Activated T-helper 2 cell treated with anti-CD3 and anti-CD28 coated beads, Interferon-gamma antibody, Interleukin-2, Interleukin-4, amounts not matched to agents 10 μg/mL and 5 μg/mL and 100 μg/mL, durations not matched to agents 14 hours and 24 hours and 36 hours (primary cell): ENCODE measurements at places on chromosomes 12 and 14. TPM values are rescaled to one million over a fixed set of nuclear protein-coding genes. Genes with fewer than 3 reads are reported as not detected.
A peak's percentile ranks its signal among the peaks of the same experiment; 100 is the strongest.

The PLD4 gene
- total RNA-seq: 0.16 and 0.23 TPM in 2 replicates

The COCH gene
- total RNA-seq: 1.7 and 1.9 TPM in 2 replicates

The MRPL52 gene
- 173 and 175 TPM in 2 replicates for total RNA-seq

The ZC2HC1C gene
- total RNA-seq: 0.94 and 1.5 TPM in 2 replicates

The HOXC11 gene
- total RNA-seq: not detected in 2 replicates

The KLRC3 gene
- total RNA-seq: not detected in 2 replicates

- no peaks in the 10 kb centered on the region for H3K27me3 ChIP-seq
- peaks cover 64% of the 10 kb centered on the region for H3K36me3 ChIP-seq
- H3K4me3 ChIP-seq: no peak overlapping the region
These were observed 48.3 kb downstream of the SFSWAP start for GRCh38 chr12:131759176-131759575.

DNA sequence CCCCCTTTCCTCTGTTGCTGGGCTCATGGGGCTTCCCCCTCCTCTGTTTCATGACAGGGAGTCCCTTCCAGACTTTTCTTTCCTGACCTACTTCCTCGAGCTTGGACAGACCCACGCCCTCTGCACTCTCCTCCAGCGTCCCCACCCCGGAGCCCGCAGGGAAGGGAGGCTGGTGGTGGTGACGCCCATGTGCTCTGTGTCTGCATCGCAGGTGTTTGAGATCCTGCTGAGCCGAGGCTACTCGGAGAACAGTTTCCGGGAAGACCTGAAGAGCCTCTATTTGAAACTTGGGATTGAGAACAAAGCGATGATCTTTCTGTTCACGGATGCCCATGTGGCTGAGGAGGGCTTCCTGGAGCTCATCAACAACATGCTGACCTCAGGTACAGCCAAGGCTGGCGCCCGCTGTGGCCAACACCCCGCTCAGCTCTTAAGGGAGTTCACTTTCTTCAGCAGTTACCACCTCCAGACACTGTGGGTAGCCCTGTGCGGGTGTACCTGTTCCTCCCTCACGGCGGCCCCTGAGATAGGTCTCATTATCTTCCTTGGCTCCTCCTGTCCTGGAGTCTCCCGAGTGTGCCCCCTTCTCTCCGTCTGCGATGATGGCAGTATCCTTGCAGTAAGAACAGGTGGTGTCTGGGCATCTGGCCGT is 85.6 kb downstream of the CCDC92 start:
- peaks cover 3% of the 10 kb centered on the region for H3K27me3 ChIP-seq
- no peaks in the 10 kb centered on the region for H3K4me1 ChIP-seq
- DNase-seq: no peak
- no peak overlapping the region for H3K4me3 ChIP-seq
- H3K36me3 ChIP-seq: no peaks in the 10 kb centered on the region
- H3K27ac ChIP-seq: no peak overlapping the region

DNA sequence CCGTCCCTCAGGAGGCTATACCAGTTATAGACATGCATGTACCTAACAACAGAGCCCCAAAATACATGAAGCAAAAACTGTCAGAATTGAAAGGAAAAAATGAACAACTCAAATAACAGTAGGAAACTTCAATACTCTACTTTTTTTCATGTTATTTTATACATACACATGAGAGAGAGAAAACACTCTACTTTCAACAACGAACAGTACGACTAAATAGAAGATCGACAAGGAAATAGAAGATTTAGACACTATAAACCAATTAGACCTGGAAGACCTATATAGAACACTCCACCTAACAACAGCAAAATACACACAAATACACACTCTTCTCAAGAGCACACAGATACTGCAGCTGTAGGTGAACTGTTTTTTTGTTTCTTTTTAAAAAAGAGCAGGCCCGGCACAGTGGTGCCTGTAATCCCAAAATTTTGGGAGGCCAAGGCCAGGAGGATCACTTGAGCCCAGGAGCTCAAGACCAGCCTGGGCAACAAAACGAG is 34.7 kb upstream of the PNMA1 start:
- H3K36me3 ChIP-seq: peaks cover 20% of the 10 kb centered on the region
- peaks cover 88% of the 10 kb centered on the region for H3K4me1 ChIP-seq
- DNase-seq: no peak
- H3K27ac ChIP-seq: peak overlapping the region; percentile 21

DNA sequence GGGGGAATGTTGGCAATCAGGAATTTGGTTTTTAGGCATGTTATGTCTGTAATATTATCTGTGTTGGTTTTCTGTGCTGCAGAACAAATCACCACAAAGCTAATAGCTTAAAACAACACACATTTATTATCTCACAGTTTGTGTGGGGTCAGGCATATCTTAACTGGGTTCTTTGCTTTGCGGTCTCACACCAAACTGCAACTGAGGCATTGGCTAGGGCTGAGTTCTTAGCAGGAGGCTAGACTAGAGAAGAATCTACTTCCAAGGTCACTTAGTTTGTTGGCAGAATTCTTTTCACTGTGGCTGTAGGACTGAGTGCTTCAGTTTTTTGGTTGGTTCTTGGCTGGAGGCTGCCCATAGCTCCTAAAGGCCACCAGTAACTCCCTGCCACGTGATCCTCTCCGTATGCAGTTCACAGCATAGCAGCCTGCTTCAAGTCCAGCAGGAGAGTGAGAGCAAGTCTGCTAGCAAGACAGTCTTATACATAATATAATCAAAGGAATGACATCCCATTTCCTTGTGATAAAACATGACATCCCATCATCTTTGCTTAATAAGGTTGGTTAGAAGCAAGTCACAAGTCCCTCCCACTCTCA is 21.6 kb downstream of the ATF1 start:
- peaks cover 41% of the 10 kb centered on the region for H3K36me3 ChIP-seq
- no peak overlapping the region for H3K27ac ChIP-seq
- no peaks in the 10 kb centered on the region for H3K27me3 ChIP-seq
- DNase-seq: no peak

DNA sequence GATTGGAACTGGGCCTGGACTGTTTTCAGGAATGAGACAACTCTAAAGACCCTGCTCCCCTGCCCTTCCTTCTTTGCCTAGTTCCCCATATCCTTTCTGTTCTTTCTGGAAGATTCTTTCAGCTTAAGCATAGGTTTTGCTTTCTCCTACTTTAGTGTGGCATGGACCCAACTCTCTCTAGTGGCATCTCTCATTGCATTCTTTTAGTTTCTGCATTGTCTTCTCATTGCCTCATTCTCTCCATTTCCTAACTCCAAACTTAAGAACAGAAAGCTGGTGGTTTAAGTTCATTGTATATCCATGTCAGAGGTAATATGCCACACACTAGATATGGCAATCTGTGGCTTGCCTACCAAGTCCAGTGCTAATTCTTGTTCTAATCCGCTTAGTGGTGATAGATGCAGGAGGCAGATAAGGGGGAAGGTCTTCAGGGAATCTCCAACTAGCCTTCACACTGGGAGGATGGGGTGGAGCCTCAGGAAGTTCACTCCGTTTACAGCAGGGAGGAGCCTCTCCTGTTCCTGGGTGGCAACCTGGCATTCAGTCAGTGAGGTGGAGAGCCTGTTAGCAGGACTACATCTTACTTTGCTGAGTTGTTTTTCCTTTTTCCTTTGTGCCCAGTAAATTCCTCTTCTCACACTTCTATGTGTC is 165.1 kb upstream of the LMNTD1 start:
- H3K36me3 ChIP-seq: no peaks in the 10 kb centered on the region
- no peak overlapping the region for H3K4me3 ChIP-seq
- no peaks in the 10 kb centered on the region for H3K4me1 ChIP-seq
- H3K27ac ChIP-seq: no peak overlapping the region
- H3K27me3 ChIP-seq: peaks cover 9% of the 10 kb centered on the region

DNA sequence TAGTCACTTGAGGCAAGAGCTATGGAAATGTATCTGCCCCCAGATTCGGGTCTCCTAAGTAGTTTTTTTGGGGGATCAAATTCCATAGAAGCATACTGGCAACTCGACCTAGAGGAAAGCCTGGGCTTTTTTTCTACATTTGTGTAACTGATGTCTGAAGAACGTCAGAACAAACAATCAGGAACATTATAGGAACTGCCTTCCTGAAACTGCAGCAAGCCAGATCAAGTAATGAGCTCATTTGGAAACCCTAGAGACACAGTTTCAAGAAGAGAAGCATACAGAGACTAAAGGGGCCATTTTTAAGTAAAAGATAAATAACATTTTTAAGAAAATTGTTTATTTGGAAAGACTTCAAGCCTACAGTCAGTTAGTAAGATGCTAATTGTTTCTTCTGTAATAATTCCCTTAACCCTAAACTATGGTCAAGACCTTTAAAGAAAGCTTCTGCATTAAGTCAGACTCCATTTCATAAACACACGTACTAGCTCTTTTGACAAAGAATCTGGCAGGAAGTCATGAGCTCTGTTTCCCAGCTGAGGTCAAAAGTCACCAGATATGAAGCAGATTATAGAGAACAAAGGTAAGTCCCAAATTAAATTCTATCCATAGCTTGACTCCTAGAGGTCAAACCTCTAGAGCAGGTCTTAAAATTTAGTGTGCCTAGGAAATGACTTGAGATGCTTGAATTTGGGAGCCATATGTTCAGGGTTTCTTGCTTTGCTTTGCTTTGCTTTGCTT is 112.8 kb downstream of the EGLN3 start:
- DNase-seq: no peak
- H3K4me3 ChIP-seq: no peak overlapping the region
- H3K27me3 ChIP-seq: peaks cover 1% of the 10 kb centered on the region

GRCh38 chr14:89175881-89176799 is 240.9 kb downstream of the FOXN3 start:
- no peaks in the 10 kb centered on the region for H3K27me3 ChIP-seq
- no peak overlapping the region for H3K4me3 ChIP-seq
- H3K36me3 ChIP-seq: peaks cover 57% of the 10 kb centered on the region
- H3K27ac ChIP-seq: no peak overlapping the region
- H3K4me1 ChIP-seq: peaks cover 4% of the 10 kb centered on the region

DNA sequence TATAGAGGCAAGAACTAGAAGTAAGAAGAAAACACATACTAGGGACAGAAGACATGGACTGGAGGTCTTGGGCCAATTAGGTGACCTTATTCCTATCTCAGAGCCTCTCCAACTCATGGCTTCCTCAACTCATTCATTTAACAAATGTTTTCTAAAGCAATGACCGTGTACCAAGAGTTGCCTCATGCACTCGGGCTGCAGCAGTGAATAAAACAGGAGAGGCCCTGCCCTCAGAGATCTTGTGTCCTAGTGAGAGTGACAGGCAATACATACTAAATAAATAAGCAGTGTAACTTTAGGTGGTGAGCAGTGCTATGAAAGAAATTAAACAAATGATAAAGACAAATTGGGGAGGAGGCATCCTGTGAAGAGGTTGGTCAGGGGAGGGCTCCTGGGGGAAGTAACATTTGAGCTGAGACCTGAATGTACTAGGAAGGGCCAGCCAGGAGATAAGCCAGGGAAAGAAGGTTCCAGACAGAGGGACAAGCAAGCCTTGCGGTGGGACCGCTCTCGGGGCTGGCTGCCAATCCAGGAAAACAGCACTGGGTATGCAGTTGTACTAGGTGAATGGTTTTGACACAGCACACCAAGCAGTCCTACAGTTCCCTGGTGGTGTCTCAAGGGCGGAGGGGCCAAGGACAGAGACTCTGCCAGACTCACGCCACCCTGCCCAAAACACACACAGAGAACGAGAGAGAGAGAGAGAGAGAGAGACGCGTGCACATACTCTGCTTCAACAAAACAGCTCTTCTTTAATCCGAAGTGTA is 1.3 kb downstream of the NINJ2 start:
- H3K27ac ChIP-seq: no peak overlapping the region
- DNase-seq: no peak
- no peak overlapping the region for H3K4me3 ChIP-seq

DNA sequence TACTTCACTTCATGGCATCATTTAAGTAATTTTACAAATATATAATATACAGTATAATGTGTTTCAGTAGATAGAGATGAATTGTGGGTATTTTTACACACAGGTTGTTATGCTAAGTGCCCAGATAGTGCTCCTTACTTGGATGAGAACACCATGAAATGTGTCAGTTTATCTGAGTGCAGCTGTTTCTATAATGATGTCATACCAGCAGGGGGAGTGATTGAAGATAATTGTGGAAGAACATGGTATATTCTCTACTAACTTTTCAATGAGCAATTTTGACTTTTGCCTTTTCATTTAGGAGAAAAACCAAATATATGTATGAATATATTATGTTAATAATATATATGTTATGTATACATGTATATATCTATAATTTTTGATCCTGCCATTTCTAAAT is 221.6 kb downstream of the LRRK2 start:
- no peaks in the 10 kb centered on the region for H3K4me1 ChIP-seq
- H3K4me3 ChIP-seq: no peak overlapping the region
- H3K27ac ChIP-seq: no peak overlapping the region
- no peaks in the 10 kb centered on the region for H3K36me3 ChIP-seq

DNA sequence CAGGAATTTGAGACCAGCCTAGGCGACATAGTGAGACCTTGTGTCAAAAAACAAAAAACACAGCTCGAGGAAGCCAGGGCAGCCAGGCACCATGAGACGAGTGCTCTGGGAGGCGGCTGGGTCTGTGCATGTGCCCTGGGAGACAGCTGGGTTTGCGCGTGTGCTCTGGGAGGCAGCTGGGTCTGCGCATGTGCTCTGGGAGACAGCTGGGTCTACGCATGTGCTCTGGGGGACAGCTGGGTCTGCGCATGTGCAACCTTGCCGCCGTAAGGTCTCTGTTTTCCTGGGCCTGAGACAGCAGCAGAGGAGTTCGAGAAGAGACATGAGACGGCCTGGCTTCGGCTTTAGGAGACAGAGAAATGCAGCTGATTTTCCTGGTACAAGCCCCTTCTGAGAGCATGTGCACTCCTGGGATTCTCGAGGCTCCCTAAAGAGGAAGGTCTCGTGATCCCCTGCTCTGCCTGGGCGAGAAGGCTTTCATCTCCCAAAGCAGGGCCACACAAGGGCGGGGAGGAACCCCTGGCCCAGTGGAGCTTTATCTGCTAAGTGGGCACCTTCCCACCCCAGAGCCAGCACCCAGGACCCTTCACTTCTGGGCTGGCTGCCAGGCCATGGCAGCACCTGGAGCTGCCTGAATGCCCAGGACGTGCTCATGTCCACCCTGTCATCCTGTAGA is 3.5 kb upstream of the BDKRB1 start:
- no peak overlapping the region for H3K4me3 ChIP-seq
- no peak overlapping the region for H3K27ac ChIP-seq
- H3K4me1 ChIP-seq: no peaks in the 10 kb centered on the region
- no peak for DNase-seq
- no peaks in the 10 kb centered on the region for H3K27me3 ChIP-seq
- H3K36me3 ChIP-seq: no peaks in the 10 kb centered on the region

- H3K27ac ChIP-seq: no peak overlapping the region
- no peaks in the 10 kb centered on the region for H3K4me1 ChIP-seq
- H3K36me3 ChIP-seq: no peaks in the 10 kb centered on the region
- no peaks in the 10 kb centered on the region for H3K27me3 ChIP-seq
These were observed 784.0 kb downstream of the TMTC2 start for GRCh38 chr12:83470749-83471148.

- H3K27me3 ChIP-seq: no peaks in the 10 kb centered on the region
- DNase-seq: no peak
These were observed 2.7 kb upstream of the NFKBIA start for GRCh38 chr14:35407306-35407630.

GRCh38 chr12:97642911-97643310 is 180.3 kb downstream of the RMST start:
- H3K4me1 ChIP-seq: no peaks in the 10 kb centered on the region
- no peak overlapping the region for H3K27ac ChIP-seq
- H3K4me3 ChIP-seq: no peak overlapping the region

GRCh38 chr14:66360366-66360926 is 125.7 kb upstream of the CCDC196 start:
- H3K27ac ChIP-seq: no peak overlapping the region
- DNase-seq: no peak
- no peak overlapping the region for H3K4me3 ChIP-seq
- no peaks in the 10 kb centered on the region for H3K4me1 ChIP-seq
